ENCODE measurements at places on chromosomes 5 and 9.

DNA sequence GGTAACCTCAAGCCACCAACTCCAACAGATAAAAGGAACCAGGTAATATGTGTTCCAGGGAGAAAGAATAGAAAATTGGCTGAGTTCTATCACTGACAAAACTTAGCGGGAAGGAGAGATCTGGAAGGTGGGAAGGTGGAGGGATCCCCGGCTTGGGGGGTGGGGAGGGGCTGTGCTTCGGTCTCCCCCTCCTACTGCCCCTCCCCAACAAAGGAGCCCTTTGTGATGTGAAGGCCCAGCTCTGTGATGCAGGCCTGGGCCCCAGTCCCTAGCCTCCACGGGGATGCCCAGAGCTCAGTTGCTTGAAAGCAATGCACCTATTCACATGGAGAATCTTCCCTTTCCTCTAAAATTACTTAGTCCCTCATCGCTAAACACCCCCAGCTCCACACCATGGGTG lies 4.4 kb upstream of the ZNF484 start:
- DNase-seq = no peak

DNA sequence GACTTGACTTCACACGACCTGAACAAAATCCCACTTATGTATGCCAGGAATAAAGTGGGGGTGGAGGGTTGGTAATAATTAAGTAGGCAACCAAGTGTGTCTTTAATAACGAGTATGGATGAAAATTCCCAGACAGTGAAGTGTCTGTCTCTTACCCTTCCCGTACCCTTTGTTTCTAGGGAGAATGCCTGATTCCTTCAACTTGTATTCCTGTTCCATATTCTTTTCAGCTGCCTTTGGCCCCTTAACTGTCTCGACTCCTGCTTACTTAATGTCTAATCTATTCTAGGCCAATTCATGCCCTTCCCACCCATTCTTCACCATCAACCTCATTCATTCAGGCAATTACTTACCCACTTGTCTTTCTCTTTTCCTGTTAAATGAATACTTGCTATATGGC lies 380.5 kb downstream of the RAB3C start:
- no peak for DNase-seq

GRCh38 chr5:100840789-100841188 lies 62.3 kb downstream of the ST8SIA4 start:
- no peak for DNase-seq

DNA sequence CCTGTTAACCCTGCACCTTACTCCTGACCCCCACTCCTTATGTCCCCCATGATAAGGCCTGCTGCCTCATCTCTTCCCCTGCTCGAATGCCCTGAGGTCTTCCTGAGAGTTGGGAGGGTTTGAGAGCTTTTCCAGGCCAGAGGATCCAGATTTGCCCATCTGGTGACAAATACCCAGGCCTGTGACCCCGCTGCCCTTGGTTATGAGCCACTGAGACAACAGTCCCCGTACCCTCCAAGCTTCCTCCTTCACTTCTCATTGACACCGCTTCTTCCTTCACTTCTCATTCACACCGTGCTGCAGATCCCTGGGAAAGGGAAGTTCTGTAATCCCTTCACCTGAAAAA lies 593 bp downstream of the GM2A start:
- DNase-seq = no peak

GRCh38 chr5:9358961-9359685 lies 186.8 kb downstream of the SEMA5A start:
- DNase-seq = no peak

DNA sequence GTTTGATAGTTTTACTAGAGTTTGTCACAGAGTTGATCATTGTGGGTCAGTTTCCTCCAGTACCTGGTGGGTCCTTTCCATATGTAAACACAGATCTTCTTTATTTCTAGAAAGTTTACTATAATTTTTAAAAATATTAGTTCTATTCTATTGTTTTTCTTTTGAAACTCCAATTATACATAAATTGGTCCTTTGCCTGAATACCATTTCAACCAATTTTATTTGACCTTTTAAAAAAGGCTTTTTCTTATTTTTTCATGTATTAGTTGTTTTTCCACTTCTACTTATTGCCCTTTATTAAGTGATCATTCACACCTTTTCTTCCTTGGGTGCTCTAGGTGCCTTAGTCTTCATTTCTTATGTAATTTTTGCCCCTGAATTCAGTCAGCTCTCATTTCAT lies 33.0 kb upstream of the MUSK start:
- no peak for DNase-seq

DNA sequence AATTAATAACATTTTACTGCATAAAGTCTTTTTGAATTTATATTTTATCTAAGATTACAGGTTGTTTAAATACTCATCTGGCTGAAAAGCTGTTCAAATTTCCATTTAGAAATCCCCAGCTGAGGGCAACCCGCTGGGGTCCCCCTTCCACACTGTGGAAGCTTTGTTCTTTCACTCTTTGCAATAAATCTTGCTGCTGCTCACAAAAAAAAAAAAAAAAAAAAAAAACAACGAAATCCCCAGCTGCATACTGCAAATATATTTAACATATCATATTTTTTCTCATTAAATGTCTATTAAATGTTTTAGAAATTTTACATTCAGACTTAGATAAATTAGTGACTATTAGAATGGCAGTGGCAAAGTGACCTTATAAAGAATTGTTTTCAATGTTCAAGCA lies 172.2 kb downstream of the NFIB start:
- DNase-seq = no peak

DNA sequence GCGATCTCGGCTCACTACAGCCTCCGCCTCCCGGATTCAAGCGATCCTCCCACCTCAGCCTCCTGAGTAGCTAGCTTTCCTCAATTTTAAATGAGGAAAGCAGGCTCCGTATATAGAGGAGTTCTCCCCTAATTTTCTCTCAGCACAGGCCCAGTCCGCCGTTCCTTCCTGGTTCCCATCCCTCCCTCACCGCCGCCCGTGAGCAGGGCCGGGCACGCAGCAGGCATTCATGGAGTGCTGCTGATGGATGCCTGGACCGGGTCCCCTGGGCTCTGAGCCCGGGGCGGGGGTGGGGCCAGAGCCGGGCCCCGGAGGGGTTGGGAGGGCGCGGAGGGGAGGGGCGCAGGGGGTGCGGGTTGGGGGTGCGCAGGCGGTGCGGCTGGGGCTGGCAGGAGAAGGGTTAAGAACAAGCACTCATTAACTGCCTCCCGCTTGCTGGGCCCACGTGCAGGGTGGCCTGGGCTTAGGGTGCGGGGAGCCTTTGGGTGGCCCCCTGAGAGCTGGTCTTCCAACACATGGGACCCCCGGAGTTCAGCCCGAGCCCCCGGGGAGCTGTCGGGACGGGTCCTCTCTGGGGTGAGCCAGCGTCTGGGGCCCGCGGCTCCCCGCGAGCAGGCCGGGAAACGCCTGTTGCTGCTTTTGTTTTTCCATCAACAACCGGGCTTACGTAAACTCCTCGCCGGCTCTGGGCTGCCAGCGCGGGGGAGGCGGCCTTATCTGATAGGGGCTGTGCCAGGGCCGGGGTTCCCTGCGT lies 33.7 kb downstream of the LHX2 start:
- DNase-seq = no peak

DNA sequence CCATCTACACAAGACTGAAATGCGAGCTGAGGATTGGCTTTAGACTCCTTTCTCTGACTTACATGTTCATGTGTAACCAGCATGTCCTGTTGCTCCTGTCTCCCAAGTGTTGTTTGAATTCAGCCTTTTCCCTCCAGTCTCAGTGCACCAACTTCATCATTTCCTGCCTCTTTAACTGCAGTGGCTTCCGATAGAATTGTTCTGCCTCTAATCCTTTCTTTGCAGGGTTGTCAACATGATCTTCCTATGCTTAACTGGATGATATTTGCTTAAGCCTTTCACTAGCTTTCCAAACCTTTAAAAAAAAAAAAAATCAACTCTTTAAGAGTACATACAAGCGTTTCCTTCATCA lies 6.7 kb upstream of the FYB1 start:
- DNase-seq = no peak

DNA sequence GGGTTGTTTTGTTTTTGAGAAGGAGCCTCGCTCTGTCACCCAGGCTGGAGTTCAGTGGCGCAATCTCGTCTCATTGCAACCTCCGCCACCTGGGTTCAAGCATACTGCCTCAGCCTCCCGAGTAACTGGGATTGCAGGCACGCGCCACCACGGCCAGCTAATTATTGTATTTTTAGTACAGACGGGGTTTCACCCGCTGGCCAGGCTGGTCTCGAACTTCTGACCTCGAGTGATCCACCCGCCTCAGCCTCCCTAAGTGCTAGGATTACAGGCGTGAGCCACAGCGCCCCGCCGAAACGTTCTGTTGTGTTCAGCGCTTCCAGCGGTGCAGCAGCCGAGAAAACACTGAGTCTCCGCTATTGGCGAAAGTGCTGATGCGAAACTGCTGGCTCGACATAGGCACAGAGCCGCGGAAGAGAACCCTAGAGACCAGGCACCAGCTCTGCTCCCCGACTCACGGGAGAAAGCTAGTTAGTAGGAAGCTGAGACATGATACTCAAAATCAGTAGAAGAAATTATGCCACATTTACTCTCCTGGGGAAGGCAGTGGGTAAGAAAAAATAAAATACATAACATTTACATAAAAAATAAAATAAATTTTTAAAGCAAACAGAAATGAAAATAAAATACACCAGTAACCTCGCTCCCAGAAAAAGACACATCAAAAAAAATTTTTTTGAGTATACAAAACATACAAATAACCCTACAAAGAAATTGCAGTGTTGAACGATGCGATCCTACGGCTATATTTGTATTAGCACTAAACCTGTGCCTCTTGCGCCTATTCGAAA lies 31.6 kb downstream of the ANXA2R start:
- DNase-seq = peak; percentile 87

DNA sequence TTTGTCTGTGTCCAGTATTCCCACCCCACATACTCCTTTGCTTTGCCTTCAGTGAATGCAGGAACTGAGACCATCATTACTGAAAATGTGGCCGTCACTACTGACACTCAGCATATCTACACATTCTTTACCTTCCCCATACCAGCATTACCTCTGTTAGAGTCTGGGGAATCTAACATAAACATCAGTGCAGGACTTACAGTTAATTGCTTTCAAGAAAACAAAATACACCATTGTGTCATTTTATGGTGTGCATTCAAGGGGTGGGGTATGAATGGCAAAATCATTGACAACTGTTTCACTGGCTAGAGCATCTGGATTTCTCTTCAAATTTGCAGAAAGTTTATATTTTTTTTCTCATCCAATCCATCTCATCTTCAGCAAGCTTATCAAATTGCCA lies 731.4 kb upstream of the RIOK2 start:
- no peak for DNase-seq

DNA sequence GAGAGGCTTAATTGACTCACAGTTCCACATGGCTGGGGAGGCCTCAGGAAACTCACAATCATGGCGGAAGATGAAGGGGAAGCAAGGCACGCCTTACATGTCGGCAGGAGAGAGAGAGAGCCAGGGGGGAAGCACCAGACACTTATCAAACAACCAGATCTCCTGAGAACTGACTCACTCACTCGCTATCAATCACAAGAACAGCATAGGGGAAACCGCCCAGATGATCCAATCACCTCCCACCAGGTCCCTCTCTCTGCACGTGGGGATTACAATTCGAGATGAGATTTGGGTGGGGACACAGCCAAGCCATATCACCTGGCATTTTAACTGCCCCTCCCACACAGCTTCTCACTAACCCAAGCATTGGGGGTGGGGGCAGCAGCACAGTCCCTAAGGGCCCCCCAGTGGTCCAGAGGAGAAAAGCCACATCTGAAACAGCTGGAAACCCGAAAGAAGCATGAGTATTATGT lies 76.1 kb upstream of the ASS1 start:
- peak; percentile 20 for DNase-seq

- no peak for DNase-seq
Observed at GRCh38 chr9:130234340-130235260, 31.0 kb upstream of the HMCN2 start.

GRCh38 chr5:78280261-78280660 lies 14.2 kb downstream of the AP3B1 start:
- no peak for DNase-seq

- DNase-seq = no peak
Observed at GRCh38 chr5:141914199-141914743, 9.4 kb upstream of the DELE1 start.

- no peak for DNase-seq
Observed at GRCh38 chr5:84383816-84384603, 670 bp downstream of the EDIL3 start.

DNA sequence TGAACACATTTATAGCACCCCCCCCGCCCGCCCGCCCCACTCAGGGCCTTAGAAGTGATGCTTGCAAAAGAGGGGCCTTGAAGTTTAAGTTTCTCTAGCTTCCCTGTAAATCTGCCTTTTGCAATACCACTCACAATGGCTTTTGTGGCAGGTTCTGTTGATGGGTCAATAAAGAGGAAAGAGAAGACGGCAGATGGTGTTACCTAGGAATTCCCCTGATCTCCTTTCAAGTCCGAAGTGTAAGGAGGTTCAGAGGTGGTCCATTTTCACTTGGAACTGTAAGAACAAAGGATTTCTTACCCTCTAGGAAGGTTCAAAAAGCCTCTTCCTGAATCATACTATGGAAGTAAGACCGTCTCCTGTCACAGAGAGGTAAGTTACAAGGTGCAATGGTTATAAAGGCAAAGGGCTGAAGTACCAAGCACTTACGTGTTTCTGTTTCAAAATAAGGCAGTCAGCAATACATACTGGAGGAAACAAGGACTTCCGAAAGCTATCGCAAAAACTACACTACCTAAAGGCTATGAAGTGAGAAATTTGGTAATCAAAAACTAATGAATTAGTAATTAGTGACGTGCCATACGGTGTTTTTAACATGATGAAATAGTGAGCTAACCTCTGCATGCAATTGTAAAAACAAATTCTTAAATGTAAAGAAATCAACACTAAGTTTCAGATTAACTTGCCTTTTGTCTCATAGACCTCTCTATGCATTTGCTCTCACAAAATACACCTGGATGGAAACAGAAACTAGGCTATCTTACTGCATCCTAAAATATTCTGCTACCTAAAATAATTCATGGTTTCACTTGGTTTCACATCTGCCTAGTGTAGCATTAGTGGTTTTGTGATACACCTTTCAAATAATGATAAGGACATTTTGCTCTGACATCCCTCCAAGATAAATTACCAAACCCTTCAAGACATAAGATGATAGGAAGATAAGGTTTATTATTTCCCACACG lies 589.4 kb upstream of the FAM174A start:
- no peak for DNase-seq

- DNase-seq = no peak
Observed at GRCh38 chr9:81372628-81373191, 316.6 kb downstream of the TLE1 start.

DNA sequence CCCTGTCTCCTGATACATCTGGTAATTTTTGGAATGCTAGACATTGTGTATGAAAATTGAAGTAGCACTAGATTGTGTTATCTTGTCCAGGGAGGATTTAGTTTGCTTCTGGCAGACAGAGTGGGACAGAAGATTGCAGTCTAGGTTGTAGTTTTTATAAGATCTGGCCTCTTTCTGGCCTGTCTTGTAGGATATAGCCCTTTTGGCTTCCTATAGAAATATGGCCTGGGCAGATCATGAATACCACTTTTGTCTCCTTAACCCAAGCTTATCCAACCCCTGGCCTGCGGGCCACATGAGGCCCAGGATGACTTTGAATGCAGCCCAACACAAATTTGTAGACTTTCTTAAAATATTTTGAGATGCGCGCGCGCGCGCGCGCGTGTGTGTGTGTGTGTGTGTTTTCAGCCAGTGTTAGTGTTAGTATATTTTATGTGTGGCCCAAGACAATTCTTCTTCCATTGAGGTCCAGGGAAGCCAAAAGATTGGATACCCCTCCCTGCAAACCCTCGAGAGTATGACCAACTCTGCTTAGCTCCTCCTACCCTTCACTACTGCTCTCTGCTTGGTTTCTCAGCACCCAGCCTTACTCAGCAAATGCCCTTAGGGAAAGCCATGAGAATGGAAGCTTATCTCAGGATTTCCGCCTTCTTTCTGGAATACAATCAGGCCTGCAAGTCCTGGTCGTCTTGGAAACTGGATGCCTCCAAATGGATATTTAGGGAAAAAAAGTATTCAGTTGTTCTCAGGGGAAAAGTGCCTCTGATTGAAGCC lies 26.5 kb downstream of the ANKRD33B start:
- no peak for DNase-seq
